ENCODE measurements at places on chromosomes 6 and 20.

DNA sequence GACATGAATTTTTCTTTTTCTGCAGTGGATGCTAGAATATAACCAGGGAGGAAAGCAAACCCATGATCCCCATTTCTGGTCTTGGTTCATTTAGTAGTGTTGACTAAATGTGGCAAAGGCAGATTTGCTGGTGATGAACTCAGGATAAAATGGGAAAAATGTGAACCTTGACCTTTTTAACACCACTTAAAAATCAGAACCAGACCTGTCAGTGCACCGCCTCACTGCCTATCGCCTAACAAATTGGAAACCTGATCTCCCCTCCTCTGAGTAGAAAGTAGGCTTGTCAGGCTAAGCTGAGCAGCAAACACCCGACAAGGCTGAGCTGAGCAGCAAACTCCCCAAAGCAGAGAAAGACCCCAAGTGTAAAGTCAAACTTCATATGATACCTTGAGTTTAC is 254.8 kb downstream of the FOXC1 start:
- no peak for DNase-seq

GRCh38 chr6:11064836-11065235 is 20.7 kb upstream of the ELOVL2 start:
- DNase-seq, result no peak

- no peak for DNase-seq
Measured at GRCh38 chr6:170347091-170347490, 40.5 kb downstream of the FAM120B start.

DNA sequence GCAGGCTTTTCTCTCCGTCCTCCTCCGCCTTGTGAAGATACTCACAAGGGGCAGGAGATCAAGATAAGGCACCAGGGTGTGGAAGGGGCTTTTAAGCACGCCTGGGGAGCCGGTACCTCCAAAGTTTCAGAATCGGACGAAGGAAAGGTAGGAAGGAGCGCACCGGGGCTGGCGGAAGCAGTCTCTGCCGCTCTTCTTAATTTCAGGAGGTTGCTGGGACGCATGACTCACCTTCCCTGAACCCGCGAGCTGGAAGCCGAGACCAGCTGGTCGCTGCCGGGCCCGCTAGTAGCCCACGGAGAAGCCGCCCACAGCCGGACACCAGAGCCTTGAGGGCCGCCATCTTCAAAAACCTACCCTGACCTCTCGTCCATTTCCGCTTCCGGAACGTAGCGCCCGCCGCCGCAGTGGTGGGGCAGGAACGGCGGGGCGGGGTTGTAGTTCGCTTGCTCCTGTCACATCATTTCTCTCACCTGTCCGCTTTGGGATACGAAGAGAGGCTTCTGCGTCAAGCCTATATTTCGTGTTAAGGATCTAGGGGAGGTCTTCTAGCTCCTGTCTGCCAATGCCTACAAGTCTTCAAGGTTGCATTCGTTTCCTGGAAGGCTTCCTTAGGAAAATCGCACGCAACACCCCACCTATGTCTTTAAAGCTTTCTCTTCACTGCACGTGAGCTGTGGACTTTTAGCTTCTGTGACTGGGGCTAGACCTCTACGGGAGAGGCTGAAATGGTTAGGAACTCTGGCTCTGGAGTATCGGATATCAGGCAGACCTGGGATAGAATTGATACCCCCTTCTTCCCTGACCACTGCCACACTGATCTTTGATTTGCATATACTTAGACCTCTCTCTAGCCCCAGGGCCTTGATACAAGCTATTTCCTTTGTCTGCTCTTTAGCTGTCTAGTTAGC is at the start of gene MRPS18A:
MRPS18A (minus strand) TSS at position 355 of the 911 bp plus-strand sequence; CDS start at position 343, 12 bp downstream.
- DNase-seq, result peak; percentile 60

DNA sequence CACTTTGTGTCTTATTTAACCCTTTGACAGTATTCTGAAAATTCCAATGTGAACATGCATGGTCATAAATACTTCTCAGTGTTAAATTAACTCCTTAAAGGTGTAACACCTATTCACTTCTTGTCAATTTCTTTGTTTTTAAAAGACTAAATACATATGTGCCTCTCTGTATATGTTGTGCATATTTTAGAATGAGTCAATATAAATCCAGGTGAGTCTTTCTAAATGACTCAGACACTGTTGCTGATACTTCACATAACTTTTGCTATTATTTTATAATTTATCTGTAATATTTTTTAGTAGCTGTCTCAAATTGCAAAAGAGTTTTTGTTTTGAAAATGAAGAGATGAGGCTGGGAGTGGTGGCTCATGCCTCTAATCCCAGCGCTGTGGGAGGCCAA is 36.0 kb downstream of the TIAM2 start:
- DNase-seq, result no peak
